ENCODE measurements at places on chromosomes 1 and 21.

- DNase-seq, result peak; percentile 98
Observed at GRCh38 chr1:2204415-2205190, 10.0 kb upstream of the FAAP20 start.

- DNase-seq, result no peak
Observed at GRCh38 chr21:46388206-46388880, 64.4 kb downstream of the PCNT start.

DNA sequence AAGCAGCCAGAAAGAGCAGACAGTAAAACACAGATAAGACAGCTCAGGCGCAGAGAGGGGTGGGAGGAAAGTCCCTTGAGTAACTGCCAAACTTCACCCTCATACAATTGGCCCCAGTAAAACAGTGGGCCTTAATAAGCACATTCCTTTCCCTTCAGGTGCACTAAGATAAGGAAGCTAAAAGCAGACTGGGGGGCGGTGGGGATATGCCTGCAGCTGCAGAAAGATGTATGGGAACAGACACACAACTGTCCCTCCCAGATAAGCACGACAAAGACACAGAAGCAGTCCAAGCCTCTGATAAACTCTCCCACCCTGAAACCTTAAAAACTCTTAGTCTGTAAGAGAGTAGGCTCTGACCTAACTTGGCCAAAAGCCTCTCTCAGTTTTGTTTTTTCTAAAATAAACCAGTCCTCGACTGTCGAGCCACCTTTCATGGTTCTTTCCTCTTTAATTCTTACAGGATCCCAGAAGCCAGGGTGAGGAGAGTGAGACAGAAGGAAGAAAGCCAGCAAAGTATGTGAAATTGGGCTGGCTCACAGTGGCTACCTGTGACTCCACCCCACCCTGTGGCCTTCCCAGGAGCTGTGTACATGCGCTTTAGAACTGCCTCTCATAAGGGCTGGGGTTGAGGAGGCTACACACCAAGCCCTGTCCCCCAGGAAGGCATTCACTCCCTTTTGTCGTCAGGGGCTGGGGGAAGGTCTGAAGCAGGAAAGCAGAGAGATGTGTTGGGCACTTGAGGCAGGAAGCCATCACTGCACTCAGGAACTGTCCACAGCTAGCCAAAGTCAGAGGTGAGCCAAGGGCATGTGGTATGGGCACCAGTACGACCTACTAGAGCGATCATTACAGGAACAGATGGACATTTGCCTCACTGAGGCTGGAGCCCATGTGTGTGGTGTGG, 4.6 kb downstream of the PGLYRP4 start:
- no peak for DNase-seq

DNA sequence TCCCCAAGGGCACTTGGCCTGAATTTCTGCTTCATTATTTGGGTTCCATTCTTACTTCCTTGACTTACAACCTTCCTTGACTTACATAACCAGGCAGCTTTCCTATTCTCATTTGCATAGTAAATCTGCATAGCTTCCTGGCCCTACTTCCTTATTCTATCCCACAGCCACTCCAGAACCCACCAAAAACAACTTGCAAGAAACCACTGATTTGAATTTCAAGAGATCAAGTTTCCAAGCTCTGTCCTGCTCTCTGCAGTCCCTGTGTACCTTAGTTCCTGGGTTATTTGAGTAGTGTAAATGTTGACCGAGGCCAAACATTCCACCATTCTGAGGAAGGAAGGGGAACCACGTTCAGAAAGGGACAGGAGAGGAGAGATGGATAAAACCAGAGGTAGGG, 603.3 kb downstream of the PTPRC start:
- no peak for DNase-seq

- DNase-seq, result no peak
Observed at GRCh38 chr1:199081739-199082138, 442.9 kb downstream of the PTPRC start.

DNA sequence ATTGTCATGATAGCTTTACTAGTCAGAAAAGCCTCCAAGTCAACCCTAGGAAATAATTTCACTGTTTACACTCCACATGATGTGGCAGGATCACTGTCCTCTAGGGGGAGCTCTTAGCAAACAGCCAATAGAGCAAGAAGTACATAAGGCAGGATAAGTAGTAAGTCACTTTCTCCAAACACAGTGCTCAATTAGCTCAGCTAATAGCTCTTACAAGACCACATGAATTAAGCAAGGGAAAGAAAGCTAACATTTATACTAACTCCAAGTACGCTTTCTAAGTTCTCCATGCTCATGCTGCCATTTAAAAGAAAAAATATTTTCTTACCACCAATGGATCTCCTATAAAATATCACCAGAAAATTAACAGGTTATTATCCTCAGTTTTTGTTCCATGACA, 66.9 kb upstream of the LRIF1 start:
- DNase-seq, result peak; percentile 61

DNA sequence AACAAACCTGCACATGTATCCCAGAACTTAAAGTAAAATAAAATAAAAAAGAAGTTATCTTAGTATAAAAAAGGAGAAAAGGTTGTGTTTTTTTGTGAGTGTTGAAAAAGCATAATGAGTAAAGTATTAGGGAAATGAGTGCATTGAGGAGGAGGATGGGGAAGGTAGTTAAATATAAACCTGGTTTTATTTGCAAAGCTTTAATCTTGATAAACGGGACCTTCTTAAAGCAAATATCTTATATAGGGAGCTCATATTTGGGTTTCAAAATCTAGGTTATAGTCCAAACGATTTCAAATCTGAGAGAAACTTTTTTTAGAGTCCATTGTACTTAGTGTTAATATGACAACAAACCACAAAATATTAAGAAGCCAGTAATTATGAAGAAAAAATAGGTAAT, 21.7 kb upstream of the SLC19A2 start:
- DNase-seq, result no peak

- peak; percentile 84 for DNase-seq
Observed at GRCh38 chr1:37434292-37435225, 39.8 kb upstream of the ZC3H12A start.
